ENCODE measurements at places on chromosomes 7 and 10. TPM values are rescaled to one million over a fixed set of nuclear protein-coding genes. Genes with fewer than 3 reads are reported as not detected.

The SPDYE2B gene
- total RNA-seq, result not detected

DNA sequence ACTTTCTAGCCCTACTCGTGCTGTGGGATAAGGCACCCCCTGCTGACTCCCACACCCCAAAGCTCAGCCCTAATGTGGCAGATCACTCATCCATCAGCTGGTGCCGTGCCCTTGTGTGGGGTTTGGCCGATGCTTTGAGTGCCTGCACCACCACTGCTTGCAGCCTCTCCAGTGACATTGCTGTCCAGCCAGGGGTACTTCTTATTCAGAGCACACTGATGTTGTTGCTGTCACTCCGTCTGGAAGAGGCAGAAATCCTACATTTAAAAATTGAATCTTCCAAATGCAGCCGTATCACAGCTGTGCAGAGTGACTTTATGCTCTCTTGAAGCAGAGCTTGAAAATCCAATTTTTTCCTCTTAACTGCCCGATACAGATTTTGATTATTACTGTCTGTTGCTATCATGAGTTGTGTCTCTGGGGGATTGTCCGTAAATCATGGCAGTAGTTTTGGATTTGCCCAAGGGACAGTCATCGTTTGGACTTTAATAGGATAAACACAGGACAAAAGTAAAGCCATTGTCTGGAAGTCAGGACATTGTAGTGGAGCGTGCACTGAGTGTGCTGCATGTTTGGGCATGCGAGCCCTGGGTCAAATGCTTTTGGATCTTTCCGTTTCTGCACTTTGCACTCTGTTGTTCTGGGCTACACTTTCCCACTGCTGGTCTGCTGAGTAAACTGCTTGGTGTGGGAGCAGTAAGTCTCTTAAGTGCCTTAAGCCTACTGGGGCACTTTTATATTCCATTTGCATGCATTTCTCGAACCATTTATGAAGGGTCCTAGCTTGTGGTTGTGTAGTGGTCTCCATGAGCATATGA, 128.2 kb downstream of the DOCK1 start:
- no peak for DNase-seq

DNA sequence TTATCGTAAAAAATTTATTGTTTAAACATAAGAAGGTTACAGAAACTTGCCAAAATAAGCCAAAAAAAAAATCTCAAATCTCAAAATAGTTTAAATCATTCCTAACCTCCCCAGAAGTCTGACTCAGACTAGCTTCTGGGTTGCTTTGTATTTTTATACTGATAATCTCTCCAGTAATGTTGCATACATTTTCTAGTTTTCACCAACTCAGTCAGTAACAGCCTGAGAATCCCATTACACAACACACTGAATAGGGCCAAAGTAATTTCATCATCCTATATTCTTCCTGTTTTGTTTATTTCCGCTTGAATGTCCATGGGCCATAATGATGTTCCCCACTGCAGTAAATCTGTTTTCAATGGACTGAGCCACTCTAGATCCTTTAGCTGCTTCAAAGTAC, 478.5 kb downstream of the GPAM start:
- DNase-seq, result no peak

DNA sequence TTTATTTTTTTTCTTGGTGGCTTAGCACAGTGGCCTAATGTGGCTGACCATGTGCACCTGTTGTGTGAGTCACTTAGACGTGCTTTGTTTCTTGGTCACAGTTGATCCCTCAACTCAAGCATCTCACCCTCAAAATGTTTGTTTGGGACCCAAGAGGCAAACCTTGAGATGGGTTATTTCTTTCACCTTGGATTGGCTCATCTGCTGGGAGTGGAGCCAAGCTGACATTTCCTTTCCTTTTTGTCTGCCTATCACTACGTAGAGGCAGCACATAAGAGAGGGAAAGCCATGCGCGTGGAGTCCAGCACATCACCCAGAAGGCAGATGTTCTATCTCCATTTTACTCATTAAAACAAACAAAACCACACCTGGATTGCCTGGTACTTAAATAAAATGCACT, 6.4 kb upstream of the PRKCQ start:
- peak; percentile 29 for DNase-seq

DNA sequence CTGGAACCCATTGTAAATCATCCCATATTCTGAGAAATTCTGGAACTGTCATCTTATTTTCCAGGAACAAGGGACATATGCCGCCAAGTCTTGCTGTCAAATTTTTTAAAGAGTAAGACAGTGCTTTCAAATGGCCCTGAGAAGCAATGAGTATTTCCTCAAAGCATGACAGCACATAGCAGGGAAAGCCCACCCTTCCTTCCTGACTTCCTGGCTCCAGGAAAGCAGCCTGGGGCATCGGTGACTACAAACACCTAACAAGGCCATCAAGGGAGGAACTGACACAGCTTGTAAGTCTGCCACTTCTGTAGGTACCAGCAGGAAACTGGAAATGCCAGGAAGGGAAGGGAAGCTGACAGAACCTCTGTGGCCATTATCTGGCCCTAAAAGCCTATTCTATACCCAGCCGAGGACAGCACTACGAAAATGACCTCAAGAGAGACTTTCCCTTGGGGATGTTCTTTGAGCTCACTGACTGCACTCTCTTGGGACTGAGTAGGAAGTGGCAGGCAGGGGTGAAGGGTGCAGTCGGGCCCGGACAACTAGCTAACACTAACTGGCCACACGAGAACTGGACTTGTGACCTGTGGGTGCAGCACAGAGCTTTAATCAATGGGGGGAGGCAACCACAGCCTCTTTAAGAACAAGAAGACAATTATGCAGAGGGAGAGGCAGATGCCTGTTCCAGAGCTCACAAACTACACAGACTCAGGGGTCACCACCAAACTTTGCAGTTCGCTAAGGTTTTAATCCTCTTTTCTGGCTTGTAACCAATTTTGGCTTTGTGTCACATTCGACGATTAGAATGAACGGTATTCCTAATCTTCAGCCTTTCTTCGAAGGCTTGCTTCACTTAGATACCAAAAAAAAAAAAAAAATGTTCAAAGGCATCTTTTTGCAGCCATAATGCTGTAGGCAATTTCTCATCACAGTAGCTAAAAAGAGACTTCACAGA, 52.0 kb downstream of the GRB10 start:
- DNase-seq, result no peak

- no peak for DNase-seq
These were observed 928 bp downstream of the COMTD1 start for GRCh38 chr10:75234683-75235374.

All from SJCRH30 (cell line).